ENCODE measurements at places on chromosomes 6 and 20. TPM values are rescaled to one million over a fixed set of nuclear protein-coding genes. Genes with fewer than 3 reads are reported as not detected.

DNA sequence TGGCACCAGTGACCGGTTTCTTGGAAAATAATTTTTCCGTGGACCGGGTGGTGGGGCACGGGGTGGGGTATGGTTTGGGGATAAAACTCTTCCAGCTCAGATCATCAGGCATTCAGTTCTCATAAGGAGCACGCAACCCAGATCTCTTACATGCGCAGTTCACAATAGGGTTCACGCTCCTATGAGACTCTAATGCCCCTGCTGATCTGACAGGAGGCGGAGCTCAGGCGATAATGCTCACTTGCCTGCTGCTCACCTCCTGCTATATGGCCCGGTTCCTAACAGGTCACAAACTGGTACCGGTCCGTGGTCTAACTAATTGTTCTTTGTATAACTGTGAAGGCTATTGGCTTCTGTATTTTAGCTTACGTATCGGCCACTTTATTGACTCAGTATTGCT, 51.7 kb downstream of the VSTM2L start:
- no peaks in the 10 kb centered on the region for H3K4me1 ChIP-seq
- H3K27me3 ChIP-seq, result no peaks in the 10 kb centered on the region
- H3K27ac ChIP-seq, result no peak overlapping the region
- DNase-seq, result no peak
- H3K36me3 ChIP-seq, result no peaks in the 10 kb centered on the region

- no peaks in the 10 kb centered on the region for H3K4me1 ChIP-seq
- no peak overlapping the region for H3K27ac ChIP-seq
- H3K4me3 ChIP-seq, result no peak overlapping the region
These were observed 631.1 kb downstream of the COL12A1 start for GRCh38 chr6:74574794-74575193.

The MUC21 gene
- total RNA-seq, result 4.3 TPM

GRCh38 chr6:113741651-113742050, 115.5 kb upstream of the MARCKS start:
- DNase-seq, result no peak
- H3K4me3 ChIP-seq, result no peak overlapping the region
- H3K4me1 ChIP-seq, result no peaks in the 10 kb centered on the region

GRCh38 chr20:2132461-2132901, 30.9 kb downstream of the STK35 start:
- H3K27ac ChIP-seq, result peak overlapping the region; percentile 55
- H3K4me3 ChIP-seq, result no peak overlapping the region
- H3K27me3 ChIP-seq, result no peaks in the 10 kb centered on the region
- no peak for DNase-seq

The TUBB2A gene
- 16.5 TPM for total RNA-seq

- no peak overlapping the region for H3K4me3 ChIP-seq
- no peaks in the 10 kb centered on the region for H3K4me1 ChIP-seq
- DNase-seq, result no peak
These were observed 637.4 kb downstream of the CD109 start for GRCh38 chr6:74333406-74333805.

The AIF1 gene
- total RNA-seq, result 54.5 TPM

Data from upper lobe of left lung (tissue), 6 donors.